ENCODE measurements at places on chromosomes 1 and 21.

- no peak for DNase-seq
Measured at GRCh38 chr1:218945050-218945449, 228.6 kb upstream of the LYPLAL1 start.

DNA sequence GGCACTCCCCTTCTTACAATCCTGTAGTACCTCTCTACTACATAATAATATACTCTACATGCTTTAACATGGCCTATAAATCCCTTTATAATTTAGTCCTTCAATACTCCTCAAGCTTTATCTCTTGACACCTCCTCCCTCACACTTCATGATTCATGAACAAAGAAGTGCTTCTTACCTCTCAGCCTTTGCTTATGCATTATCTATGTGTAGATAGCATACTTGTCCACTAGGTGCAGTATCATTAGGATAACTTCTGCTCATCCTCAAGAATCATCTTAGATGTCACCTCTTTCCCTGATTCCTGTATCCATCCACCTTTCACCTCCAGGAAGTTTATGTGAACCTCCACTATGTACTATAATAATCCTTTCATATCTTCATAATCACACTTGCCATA, 74.4 kb downstream of the COL24A1 start:
- no peak for DNase-seq

GRCh38 chr1:12166834-12167492, at the start of gene TNFRSF1B:
Gene TNFRSF1B, plus strand, starts transcription at chr1:12166991. Its CDS starts 101 bp downstream, at chr1:12167092.
- DNase-seq: peak; percentile 70

- no peak for DNase-seq
Measured at GRCh38 chr1:182170891-182171461, 109.5 kb upstream of the ZNF648 start.

DNA sequence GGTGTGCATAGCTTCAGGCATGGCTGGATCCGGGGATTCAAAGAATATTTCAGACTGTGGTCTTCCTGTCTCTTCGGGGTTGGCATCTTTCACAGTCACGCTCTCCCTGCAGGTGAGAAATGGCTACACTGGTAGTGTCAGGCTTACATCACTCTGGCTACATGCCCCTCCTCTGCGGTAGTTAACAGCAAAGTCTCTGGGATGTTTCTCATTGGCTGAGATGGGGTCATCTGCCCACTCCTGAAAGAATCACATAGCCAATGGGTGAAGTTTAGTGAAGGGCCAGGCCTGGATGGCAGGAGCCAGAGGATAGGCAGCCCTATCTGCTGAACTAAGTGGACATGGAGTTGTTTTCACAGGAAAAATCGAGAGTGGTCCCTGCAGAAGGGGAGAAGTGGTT, 356.5 kb downstream of the MATN1 start:
- DNase-seq: no peak

DNA sequence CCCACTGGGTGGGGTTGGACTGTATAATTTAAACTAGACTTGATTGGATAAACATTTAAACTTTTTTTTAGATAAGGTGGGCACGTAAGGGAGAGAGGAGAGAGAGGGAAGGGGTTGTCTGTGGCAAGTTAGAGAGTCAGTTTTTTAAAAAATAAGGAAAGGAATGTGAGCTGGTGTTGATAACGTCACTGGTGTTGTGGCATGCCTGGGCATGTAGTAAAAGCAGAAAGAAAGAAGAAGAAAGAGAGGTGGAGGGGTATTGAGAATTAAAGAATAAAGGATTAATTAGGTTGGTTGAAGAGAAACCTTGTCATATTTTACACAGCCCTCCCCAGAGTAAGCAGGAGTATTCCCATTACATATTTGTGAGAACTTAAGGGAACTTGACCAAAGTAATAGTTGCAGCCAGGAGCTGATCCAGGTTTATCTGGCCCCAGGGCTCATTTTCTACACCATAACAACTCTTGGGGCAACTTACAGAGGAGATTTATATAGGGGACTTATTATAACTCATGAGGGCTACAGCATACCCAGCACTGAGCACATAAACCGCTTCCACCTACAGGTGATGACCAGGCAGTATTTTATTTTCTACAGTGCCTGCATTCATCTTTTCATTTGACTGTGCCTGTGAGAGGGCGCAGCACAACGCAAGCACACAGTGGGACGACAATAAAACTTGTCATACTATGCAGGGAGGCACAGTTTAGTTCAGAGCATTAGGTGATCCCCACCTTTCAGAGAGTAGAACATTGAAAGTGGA, 70.2 kb downstream of the CCDC30 start:
- no peak for DNase-seq

- no peak for DNase-seq
Measured at GRCh38 chr1:17992800-17993199, 114.8 kb upstream of the IGSF21 start.

DNA sequence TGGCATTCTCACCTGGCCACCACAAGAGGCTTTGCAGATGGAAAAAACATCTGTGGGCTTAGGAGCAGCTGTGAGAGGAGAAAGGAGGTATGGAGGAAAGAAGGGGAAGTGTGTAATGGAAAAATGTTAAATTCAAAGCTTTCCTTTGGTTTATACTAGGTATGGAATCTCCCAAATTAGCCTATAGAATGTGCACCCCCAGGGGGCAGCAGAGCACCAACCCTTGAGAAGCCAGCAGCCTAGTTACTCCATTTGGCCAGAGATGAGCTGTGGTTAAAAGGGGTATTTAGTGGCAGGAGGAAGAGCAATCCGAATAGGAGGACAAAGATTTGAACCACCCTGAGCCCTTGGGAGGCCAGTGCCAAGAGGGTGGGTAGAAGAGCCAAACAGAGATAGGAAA, 97.5 kb upstream of the CTTNBP2NL start:
- DNase-seq: peak; percentile 9

- DNase-seq: no peak
Measured at GRCh38 chr1:102853136-102853535, 255.2 kb downstream of the COL11A1 start.

GRCh38 chr1:32759521-32759981, 57.0 kb upstream of the SYNC start:
- no peak for DNase-seq

- no peak for DNase-seq
Measured at GRCh38 chr1:172417557-172417956, 2.9 kb upstream of the C1orf105 start.

- DNase-seq: no peak
Measured at GRCh38 chr1:227396539-227397353, 78.5 kb upstream of the CDC42BPA start.

GRCh38 chr1:20090641-20091040, 20.6 kb downstream of the PLA2G5 start:
- DNase-seq: no peak

GRCh38 chr1:189804352-189804751, 673.3 kb downstream of the BRINP3 start:
- no peak for DNase-seq

DNA sequence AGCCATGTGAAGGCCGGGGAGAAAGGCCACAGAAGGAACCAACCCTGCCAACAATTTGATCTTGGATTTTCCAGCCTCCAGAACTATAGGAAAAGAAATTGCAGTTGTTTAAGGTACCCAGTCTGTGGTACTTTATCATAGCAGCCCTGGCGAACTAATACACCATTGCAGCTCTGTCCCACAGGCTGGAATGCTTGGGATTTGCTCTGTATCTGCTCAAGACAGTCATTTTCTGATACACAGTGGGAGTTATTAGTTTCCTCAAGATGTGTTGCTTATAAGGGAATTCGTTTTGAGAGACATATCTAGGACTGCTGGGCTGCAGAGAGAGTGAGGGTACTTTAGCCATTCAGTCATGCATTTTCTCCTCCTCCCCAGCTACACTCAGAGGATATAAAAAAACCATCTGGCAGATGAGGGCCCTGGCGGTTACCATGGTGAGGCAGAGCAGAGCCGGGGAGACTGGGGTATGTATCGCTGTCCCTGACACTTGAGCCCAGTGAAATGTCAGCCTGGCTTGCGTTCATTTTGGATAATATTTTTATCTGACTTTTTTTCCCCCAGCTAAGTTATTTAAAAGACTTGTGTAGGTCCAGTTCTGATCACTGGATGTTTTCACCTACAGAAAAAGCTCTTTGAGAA, 104.6 kb downstream of the DIRAS3 start:
- no peak for DNase-seq

- DNase-seq: no peak
Measured at GRCh38 chr1:205595861-205596260, 36.0 kb downstream of the ELK4 start.

DNA sequence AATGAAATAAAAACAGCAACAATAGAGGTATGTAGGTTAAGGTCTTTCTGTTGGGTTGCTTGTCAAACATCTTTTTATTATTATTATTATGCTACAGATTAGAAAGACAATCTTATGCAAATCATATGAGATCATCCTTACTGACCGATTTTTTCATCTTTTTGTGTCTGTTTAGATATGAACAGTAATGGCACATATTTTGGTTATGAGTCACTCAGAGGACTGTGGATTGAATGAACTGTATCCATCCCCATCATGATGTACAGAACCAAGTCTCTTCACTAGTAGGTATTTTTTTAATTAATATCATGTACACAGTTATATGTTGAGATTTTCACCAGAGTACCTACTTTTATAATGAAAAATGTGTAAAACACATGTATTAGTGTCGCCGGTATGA, 159.1 kb downstream of the CHRM3 start:
- DNase-seq: no peak

DNA sequence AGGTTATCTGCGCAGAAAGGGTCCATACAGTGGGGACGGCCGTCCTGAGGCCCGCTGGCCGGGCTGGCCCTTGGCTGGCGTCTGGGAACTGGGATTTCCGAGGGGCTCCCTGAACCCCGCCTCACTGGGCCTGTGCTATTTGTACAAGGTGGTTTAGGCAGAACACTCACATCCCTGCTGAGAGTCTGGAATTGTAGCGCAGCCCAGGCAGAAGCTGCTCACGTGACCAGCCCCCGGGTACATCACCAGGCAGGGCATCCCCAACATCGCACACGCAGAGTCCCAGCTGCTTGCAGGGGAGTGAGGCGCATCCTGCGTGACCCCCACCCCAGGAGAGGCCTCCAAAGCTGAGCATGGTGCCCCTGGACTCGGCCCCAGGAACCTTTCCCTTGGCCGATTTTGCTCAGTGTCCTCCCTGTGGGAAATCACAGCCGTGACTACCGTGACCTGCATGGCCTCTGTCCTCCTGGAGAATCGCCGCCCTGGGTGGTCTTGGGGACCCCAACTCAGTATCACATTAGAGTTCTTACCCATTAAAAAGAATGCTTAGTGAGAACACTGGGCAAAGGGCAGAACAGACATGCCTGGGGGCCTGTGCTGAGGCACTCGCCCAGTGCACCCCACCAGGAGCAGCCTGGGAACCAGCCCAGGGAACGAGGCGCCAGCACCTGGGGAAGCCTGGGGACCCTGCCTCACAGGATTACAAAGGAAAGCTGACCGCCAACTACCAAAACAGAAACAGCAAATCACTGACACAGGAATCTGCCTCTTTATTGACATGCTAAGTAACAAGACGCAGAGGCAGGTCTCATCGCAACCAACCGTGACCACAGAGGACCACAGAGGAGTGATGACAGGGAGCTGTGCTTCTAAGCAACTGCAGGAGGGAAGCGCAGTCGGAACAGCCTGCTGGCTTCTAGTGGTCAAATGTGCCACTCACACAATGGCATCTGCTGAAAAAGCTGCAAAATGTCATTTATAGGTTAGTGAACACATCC, 33.5 kb downstream of the UBE2G2 start:
- no peak for DNase-seq

DNA sequence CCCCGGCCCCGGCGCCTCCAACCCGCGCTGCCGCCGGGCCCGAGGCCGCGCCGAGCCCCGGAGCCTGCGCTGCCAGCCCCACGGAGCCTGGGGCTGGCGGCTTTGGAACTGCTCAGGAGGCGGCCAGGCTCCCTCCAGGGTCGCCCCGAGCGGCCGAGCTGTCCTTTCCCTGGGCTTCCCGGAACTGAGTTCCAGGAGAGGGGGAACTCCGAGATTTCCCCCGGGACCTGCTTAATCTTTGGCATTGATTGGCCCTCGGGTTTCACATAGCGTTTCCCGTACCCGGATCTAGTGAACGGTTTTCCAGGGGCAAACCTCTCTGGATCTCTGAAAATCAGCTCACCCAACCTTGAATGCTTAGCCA, 504 bp downstream of the H6PD start:
- no peak for DNase-seq

DNA sequence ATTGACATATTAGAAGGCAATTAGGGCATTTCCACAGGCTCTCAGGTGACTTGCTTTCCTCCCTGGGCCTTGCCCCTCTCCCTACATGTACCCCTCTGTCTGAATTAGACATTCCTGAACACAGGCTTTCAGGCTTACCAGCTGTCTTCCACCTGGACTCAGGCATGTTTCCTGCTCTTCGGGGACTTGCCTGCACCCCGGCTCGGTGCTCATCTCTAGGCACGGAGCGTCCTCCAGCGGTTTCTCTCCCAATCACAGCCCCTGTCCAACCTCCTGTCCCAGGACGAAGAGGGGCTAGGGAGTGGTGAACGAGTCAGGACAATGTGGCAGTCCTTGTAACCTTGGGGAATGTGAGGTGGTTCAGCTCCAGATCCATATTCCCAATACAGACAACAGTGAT, 4.2 kb downstream of the PROK1 start:
- no peak for DNase-seq

DNA sequence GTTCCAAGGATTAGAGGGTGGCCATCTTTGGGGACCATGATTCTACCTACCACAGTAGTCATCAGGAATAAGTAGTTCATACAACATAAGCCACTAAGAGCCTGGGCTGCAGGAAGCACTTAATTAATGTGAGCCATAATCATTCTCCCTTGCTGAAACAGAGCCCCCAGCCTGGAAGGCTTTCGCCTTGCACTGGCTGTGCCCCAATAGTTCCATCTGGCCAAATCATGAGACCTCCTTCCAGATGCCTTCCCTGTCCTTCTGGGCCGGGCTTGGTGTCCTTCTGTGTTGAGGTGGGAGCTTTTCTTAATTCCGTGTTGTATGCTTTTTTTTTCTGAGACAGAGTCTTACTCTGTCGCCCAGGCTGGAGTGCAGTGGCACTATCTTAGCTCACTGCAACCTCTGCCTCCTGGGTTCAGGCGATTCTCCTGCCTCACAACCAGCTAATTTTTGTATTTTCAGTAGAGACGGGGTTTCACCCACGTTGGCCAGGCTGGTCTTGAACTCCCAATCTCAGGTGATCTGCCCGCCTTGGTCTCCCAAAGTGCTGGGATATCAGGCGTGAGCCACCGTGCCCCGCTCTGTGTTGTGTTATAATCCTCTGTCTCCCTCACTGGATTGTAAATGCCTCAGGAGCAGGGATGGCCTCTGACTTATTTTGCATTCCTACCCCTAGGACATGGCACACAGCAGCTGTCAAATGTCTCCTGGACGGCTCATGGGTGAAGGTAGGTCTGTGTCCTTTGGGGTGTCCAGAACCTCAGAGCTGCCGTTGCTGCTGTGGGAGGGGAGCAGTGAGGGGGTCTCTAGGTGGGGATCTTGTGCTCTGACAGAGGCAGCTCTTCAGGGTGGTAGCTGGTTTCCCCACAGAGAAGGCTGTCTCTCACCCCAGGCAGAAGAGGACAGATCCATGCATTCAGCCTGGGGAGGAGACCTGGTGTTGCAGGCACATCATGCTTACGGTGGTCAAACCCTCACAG, 10.1 kb downstream of the GNG4 start:
- DNase-seq: no peak
